Heart left ventricle (tissue), 16 donors: ENCODE measurements at places on chromosomes 4 and X. TPM values are rescaled to one million over a fixed set of nuclear protein-coding genes. Genes with fewer than 3 reads are reported as not detected.
A peak's percentile ranks its signal among the peaks of the same experiment; 100 is the strongest.

DNA sequence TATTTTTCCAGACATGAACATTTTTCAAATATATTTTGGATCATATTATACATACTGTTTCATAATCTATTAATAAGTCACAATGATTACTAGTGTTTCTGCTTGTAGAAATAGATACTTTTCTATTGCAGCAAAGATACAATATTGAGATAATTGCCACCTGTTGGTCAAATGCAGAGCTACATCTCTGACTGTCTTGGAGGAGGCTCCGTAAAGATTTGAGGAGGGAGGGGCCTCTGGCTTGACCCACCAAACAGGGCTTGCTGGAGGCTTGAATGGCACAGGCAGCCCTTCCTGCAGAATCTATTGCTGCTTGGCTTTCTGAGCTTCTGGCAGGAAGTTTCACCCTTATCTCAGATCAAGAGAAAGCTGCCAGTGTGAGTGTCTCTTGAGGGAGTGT lies 99.3 kb upstream of the ARMCX2 start:
- no peak for DNase-seq

DNA sequence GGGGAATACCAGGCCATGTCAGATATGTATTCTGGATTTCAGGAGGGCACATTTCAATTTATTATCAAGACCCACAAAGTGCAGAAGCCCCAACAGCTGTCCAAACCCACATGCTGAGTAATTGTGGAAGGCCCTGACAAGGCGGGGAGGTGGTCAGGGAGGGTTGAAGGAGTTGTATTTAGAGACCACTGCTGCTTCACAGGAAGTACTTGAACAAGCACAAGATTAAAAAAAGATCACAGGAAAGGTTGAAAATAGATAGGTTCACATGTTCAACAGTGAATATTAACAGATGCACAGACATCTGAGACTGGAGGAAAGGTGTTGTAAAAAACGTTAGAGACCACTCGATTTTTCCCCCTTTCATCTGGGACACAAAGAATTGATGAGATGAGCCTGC lies 17.9 kb downstream of the ATP8A1 start:
- no peak for DNase-seq

TMEM31 gene
- total RNA-seq = not detected

DNA sequence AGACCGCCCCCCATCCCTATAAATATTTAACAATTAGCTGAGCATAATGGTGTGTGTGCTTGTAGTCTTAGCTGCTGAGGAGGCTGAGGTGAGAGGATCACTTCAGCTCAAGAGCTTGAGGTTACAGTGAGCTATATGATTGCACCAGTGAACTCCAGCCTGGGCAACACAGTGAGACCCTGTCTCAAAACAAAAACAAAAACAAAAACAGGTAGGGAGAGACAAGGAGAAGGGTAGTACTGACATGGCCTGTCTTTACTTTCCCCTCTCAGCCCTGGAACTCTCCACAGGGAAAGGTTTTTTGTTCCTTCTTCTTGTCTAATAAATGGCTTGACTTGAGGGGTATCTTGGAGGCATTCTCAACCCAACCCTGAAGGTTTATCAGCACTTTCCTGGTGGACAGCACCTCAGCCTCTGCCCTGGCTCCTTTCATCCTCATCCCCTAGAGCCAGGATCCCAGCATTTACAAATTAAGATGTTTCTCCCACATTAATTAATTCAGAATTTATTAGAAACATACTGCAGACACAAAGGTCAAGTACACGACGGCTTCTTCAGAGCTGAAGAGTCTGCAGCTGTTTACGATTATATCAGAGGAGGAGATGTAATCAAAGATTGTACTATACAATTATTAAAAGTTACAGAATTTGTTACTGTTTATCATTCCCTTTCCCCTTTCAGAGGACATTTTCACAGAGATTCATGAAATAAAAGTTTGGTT lies 131.8 kb downstream of the AFF1 start:
- DNase-seq = no peak

XG gene
- not detected for total RNA-seq

SLC9B2 gene
- total RNA-seq = 3.9 TPM

DNA sequence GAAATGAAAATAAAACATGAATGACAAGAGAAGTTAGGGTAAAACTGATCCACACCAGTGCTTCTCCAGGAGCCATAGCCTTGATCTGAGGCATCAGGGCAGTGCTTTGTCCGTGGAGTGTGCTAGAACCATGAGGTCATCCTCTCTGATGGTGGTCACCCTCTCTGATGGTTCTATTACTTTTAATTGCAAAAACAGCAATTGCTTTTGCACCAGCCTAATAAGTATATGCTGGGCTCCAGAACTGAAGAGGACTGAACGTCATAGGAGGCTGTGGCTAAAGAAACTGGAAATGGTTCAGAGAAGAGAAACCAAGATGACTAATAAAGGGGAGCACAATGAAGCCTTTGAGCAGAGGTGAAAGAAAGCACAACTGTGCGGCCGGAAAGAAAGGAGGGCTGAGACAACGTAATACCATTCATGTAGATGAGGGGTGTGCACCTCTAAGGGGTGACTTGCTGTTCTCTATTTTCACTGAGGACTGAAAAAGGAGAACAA lies 17.0 kb upstream of the TMEM154 start:
- DNase-seq = no peak

DNA sequence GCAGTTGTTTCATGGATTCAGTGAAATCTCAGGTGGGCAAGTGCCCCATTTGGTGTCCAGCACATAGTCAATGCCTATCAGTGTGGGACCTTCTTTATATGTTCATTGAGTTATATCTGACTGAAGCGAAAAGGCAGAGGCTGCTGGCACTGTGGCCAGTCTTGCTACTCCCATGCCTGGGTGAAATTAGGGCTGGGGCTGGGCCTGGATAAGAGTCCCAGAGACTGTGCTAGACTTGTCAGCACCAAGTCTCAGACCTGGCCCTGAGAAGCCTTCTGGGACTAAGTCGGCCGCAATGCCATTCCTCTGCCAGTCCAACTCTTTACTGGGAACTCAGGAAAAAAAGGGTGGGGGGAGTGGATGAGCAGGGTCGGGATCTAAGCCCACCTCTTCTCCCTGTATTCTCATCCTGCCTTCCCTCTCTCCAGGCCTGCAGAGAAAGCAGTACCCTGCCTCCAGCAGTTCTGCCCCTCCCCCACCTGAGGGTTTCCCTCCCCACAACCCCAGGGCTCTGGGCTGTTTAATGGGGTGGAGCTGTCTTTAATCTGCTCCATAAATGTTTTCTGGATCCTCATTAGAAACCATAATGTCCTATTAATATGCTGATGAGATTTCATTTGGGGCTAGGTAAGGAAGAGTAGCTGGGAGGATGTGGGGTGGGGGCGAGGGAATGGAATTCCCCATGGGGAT lies 153.5 kb upstream of the PJA1 start:
- no peak for DNase-seq

- no peak for DNase-seq
Measured at GRCh38 chr4:183328832-183329231, 6.6 kb upstream of the CLDN24 start.

DNA sequence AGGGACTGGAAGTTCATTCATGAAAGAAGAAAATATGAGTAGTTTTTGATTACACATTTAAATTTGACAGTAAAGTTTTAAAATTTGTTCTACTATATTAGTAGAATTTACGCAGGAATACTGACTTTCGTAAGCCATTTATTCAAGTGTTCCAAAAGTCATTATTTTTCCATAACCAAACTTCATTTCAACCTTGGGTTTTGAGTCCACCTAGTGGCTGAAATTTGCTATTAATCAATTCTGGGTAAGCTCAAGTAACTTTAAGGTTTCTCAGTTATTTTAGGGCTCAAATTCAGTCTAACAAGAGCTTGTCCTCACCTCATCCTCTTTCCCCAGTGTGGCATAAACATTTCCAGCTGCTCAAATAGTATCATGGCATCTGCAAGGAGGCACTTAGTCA lies 175.4 kb downstream of the SH3BGRL start:
- no peak for DNase-seq

GRCh38 chrX:103063918-103064434 lies at the start of gene BEX1:
BEX1 (minus strand) TSS chrX:103064171; CDS start chrX:103063274, 897 bp downstream.
- DNase-seq = peak; percentile 26

GRCh38 chrX:19760345-19760744 lies 127.1 kb downstream of the SH3KBP1 start:
- DNase-seq = no peak

EPGN gene
- total RNA-seq = not detected

SSX4 gene
- not detected for total RNA-seq

DNA sequence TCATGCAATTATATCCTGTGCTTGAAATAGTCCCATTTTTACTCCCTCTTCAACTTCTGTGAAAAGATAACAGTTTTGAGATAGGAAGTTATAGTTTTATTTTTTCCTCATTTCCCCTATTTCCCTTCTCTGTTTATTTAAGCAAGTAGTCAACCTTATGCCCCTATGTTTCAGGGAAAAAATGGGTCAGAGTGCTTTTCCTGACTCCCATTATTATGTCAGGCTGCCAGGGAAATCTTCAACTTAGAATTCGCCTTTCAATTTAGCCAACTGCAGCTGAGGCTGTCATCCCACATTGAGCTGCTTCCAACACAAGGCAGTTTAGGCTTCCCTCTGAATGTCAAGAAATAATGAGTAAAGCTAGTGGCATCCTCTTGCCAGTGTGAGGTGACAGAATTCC lies 42.3 kb downstream of the NXT2 start:
- DNase-seq = no peak

FAM47E gene
- 2.3 TPM for total RNA-seq

GRCh38 chr4:81652069-81652478 lies 180.4 kb upstream of the RASGEF1B start:
- no peak for DNase-seq

CWH43 gene
- not detected for total RNA-seq

DNA sequence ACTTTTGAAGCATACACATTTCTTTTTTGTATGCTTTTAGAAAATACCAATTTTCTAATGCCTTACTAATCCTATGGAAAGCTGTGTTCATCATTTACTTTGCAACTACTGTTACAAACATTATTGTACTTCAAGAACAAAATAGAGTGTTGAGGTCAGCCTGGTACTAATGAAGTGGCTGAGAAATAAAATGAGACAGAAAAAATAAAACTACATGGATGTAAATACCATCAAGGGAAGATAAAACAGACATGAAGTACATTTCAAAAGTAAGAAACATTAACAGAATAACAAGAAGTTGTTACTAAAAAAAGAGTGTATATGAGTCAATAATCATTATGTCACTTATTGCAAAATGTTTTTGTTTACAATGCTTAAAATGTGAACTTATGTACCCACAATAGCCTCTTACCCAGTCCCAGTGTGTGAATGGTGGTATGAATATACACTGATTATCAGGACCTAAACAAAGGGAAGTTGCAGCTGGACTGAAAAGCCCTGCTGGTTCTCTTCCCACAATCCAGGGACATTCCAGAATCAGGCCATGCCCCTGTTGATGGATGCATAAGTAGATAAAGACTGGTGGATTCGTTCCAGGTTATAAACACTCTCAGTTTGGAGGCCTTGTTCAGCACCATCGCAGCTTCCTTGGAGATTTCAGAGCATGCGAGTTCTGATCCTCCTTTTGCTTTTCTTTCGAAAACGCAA lies 2.4 kb upstream of the CSN3 start:
- no peak for DNase-seq

GRCh38 chr4:88659890-88660208 lies 37.8 kb downstream of the NAP1L5 start:
- DNase-seq = no peak

GRCh38 chrX:118978451-118978850 lies 4.0 kb downstream of the LONRF3 start:
- DNase-seq = no peak

TEX13B gene
- not detected for total RNA-seq

ABLIM2 gene
- 15.5 TPM for total RNA-seq

DNA sequence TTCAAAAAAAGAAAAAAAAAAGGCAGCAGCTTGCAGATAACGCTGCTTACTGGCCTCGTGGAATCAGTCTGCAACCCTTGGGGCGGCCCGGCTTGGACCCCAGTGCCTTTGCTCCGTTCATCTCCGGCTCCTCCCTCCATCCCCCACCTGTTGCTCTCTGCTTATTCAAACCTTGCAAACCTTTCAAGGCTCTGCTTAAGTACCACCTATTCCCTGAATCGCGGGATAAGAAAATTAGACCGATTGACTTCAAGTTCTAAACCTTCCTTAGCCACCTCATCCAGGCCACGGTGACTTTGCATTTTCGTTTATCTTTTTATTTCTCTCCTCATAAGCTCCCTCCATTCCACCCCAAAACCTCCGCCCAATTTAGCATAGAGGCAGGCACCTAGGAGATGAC lies 1.4 kb upstream of the PHKA1 start:
- DNase-seq = no peak

DNA sequence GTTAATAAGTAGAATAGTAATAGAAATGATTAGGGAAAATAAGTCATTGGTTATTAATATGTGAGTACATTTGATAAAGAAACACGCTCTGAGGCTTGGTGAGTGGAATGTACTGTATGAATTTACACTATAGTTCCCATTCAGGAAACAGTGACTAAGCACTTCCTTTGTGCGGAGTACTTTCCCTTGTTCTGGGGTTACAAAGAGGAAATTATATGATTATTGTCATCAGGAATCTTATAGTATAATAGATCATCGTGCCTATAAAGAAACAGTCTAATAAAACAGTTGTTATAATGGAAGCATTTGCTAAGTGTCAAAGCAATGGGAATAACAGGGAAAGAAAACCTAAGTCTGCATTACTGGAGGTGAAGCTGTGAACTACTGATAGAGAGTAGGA lies 138.0 kb downstream of the RPA4 start:
- no peak for DNase-seq

DNA sequence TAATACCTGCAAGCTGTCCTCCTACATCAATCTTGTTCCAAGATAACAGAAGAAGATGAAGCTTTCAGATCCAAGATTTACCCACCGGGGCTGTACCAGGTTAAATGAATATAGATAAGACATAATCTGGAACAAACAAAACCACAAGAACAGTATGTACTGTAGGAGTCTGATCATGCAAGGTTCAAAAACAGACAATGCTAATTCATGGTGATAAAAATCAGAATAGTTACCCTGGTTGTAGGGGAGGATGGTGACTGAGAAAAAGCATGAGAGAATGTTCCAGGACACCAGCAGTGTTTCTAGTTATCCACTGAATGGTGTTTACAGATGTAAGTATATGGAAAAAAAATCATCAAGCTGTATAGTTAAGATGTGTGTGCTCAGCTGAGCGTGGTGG lies 211.6 kb upstream of the TBL1X start:
- no peak for DNase-seq

STK32B gene
- 0.14 TPM for total RNA-seq

DNA sequence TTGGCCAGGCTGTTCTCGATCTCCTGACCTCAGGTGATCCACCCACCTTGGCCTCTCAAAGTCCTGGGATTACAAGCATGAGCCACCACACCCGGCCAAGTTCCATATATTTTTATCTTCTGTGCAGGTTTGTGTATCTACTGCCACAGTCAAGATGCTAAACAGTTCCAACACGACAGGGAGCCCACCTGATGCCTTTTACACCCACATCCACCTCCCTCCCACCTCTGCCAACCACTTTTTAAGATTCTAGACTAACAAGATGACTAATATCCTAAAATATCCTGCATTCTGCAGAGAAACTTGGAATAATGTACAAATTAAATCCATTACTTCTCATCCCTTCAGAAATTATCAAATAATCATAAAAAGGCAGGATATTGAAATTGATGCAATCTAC lies 19.3 kb upstream of the RPL34 start:
- DNase-seq = no peak
